ENCODE measurements at places on chromosomes 3 and 15. TPM values are rescaled to one million over a fixed set of nuclear protein-coding genes. Genes with fewer than 3 reads are reported as not detected.

Gene PLA2G4B
- total RNA-seq, result 12.0 TPM

Gene SLC24A5
- total RNA-seq, result not detected

Gene FEZF2
- total RNA-seq, result not detected

DNA sequence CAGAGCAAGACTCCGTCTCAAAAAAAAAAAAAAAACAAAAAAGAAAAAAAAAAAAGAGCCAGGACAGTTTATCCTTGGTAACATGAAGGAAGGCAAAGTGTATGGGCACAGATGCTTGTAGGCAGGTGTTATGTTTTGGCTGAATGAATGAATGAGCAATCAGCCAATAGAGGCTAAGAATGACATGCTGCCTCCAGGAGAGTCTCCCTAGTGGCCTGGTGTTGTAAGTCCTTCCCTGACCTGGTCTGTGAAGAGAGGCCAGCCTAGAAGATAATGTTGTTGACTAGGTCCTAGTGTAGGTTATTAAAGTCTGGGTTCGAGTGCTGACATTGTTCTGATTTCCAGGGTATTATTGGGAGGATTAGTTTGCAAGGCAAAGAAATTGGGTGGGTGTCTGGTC, 24.9 kb downstream of the GYG1 start:
- no peak for DNase-seq

- no peak for DNase-seq
Observed at GRCh38 chr3:150370999-150371398, 37.1 kb upstream of the TSC22D2 start.

DNA sequence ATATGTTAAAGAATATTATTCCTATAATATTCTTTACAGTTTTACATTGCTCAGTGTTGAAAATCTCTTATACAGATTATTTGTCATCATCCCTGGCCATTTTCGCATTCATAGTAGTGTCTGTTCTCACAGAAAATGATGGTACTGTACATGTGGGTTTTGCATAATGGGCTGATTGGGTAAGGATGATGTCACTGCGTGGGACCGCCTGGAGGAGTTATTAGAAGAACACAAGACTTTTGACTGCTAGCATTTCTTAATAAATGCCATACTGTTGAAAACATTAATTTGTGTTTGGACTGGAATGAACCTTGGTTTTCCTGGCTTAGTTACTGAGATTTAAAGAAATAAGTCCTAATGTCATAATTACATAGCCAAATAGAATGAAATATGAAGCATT, 20.3 kb downstream of the LRCH3 start:
- DNase-seq, result peak; percentile 69

GRCh38 chr15:48775546-48775945, 35.3 kb downstream of the CEP152 start:
- peak; percentile 69 for DNase-seq

GRCh38 chr3:123782488-123782887, 101.6 kb downstream of the MYLK start:
- no peak for DNase-seq

GRCh38 chr3:189836795-189837194, 205.6 kb downstream of the TP63 start:
- no peak for DNase-seq

DNA sequence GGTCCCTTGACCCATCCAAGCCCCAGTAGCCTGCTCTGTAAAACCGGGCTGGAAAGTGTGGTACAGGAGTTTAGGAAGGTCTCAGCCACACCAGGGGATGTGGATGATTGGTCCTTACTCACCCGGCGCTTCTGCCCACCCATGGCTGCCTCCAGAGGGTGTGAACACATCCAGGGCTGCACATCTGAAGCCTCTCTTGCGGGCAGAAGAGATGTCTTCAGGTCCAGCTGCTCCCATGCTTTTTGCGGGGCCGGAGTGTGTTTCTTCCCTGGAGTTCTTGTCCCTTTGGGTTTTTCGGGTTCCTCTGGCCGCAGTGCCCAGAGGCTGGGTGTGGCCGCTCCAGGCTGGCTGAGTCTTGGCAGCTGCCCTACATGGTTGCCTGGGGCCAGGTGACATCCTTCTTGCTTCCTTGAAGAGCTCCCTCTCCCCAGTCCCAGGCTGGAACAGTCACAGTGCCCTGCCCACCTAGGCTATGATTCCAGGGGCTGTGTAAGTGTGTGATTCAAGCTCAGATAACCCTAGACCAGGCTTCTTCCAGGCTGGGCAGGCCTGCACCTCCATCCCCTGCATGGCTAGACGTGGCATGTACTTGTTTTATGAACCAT, 33.9 kb downstream of the HDAC11 start:
- no peak for DNase-seq

All from A673 (cell line).